ENCODE measurements at places on chromosomes 7 and 10. TPM values are rescaled to one million over a fixed set of nuclear protein-coding genes. Genes with fewer than 3 reads are reported as not detected.

GRCh38 chr7:130708001-130708400, 21.7 kb upstream of the TSGA13 start:
- DNase-seq: no peak

- DNase-seq: no peak
These were observed 86.8 kb upstream of the ZMIZ1 start for GRCh38 chr10:78981970-78982281.

DNA sequence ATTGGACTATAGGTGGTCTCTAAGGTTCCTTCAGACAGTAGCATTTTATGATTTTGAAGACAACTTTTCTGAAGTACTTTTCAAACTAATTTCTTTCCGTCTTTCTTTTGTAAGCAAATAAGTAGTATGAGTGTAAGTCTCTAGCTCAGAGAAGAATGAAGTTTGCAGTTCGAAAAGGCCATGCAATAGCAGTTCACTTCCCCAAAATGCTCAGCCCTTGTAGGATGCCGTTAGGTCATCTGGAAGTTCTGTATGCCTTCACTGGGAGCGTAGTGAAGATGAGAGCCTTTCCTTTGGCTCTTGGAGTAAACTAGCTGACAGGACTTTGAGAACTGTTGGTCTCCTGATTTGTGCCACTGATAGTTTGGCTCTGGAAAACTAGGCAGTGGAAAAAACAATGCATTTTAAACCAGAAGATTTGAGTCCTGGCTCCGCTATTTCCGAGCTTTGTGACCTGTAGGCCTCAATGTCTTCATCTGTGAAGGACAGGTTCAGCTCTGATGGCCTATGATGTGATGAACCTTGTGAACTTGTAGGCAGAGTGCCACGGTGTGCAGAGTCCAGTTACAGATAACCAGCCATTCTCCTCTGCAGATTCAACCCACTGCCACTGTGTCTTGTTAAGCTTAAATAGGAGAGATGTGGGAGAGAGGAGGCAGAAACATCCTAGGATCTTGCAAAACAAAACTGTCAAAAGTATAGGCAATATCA, 18.8 kb downstream of the SGPL1 start:
- DNase-seq: no peak

- DNase-seq: no peak
These were observed 133.3 kb downstream of the ICA1 start for GRCh38 chr7:8128449-8129317.

- peak; percentile 75 for DNase-seq
These were observed 95.2 kb upstream of the GNA12 start for GRCh38 chr7:2939193-2939885.

DNA sequence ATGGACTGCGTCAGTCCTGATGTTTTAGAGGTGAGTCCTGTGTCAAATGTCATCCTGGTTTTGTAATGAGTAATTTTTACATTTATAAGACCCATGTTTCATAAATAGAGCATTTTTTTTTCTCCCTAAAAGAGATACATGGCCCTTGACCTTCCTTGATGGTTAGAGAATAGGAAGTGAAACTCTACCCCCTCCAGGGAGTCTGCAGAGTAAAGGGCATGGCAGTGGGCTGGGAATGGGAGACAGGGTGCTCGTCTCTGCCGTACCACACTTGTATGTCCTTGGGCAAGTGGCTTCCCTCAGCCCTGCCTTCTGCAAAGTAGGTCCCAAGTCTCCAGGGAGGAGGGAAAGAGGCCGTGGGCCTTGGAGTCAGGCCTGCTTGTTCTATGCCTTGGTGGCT, 63.9 kb downstream of the WDFY4 start:
- no peak for DNase-seq

GRCh38 chr7:111593343-111593742, 31.1 kb upstream of the IMMP2L start:
- DNase-seq: no peak

GRCh38 chr7:1248143-1248915, 15.7 kb downstream of the UNCX start:
- DNase-seq: no peak

GRCh38 chr7:38975944-38976392, 1.7 kb upstream of the POU6F2 start:
- no peak for DNase-seq

- no peak for DNase-seq
These were observed 273.8 kb downstream of the RNLS start for GRCh38 chr10:88309365-88309764.

DNA sequence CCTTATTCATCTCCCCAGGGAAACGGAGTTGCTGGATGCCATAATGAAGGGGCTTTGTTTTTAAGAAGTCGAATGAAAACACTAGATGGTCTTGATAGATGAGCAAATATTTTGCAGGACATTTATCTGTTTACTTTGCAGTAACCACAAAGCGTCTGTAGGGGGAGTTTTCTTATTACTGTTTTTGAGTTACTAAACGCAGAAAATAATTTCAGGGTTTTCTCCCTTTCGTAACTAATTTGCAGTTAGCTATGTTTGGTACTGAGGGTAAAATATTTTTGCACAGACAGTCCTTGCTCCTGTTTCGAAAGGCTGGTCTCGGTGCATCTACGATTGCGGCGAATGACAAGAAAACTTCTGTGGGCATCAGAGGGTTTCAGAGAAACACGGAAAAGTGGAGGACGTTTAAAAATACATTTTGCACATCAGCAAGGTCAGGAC, 505.6 kb upstream of the MKI67 start:
- no peak for DNase-seq

- no peak for DNase-seq
These were observed 99.7 kb upstream of the CCDC6 start for GRCh38 chr10:60006062-60006461.

DNA sequence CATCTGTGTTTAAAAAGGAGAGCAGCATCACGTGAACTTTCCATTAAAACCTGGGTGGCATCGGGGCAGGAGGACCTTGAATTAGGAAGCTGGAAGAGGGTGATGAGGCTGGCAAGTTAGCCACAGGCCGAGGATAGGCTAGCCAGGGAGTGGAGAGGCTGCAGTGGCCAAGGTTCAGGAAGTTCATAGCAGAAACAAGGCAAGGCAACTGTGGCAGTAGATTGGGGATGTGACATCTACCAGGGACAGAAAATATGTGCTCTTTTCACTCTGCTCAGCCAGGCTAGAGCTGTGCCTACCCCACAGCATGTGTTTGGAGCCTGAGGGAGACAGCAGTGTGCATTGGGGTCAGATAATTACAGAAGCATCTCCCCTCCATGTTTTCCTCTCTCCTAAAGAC, 2.2 kb upstream of the INPP5F start:
- no peak for DNase-seq

- DNase-seq: no peak
These were observed 61.8 kb upstream of the LRRN3 start for GRCh38 chr7:111029141-111029572.

DNA sequence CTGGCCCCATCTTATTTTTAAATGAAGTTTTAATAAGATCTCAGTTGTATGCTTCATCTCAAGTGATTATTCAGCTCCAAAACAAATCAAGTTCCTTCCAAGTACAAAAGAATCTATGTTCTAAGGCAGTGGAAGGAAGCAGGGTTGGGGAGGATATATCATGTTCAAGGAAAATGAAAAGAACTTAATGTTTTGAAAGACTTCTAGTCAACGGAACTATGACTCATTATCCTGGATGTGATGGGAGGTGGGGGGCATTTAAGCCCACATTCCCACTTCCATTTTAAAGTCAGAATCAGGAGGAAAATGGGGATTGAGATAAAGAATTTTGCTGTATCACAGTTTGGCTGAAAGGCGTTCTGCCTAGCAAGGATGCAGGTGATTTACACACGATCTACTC, 59.4 kb downstream of the FANK1 start:
- DNase-seq: no peak

- DNase-seq: peak; percentile 90
These were observed 76.9 kb downstream of the RNF216 start for GRCh38 chr7:5704534-5704922.

DNA sequence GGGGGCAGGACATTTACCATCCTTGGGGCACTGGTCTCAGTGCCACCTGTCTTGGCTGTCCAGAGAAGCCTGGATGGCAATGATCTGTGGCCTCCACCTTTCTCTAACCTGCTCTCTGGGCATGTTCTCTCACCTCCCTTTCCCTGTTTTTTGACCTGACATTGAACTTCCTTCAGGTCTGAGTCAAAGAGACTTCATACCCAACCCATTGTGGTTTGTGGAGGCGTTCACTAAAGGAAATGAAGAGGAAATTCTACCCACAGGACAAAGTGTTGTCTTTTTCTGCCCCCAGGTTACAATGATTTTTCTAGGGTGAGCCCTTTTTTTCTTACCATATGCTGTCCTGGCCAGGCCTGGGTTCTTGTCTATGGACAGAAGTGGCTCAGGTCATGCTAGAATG, 76.6 kb downstream of the CYP26A1 start:
- DNase-seq: no peak

- no peak for DNase-seq
These were observed 16.4 kb upstream of the FOXK1 start for GRCh38 chr7:4665661-4666060.

- no peak for DNase-seq
These were observed 14.0 kb downstream of the RBP3 start for GRCh38 chr10:47362199-47362598.

DNA sequence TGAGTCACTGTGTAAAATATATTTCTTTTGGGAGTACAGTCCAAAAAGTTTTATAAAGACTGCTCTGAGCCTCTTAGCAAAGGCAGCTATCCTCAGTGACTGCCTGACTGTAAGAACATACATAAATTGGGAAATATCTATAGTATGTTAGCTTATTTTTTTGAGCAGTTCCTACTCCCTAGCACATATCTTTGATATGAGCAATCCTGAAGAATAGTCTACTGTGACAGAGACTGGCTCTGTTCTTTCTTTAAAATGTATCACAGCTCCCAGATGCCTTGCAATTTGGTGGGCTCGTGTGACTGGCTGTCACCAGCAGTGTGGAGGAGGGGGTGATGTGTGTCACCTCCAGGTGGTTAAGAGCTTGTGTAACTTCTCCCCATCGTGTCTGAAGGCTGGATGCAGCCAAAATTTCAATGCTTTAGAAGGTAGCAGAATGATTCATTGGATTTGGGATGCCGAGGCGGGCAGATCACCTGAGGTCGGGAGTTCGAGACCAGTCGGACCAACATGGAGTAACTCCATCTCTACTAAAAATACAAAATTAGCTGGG, 47.9 kb downstream of the MTERF1 start:
- no peak for DNase-seq

GRCh38 chr7:92279396-92280031, 33.7 kb downstream of the ANKIB1 start:
- DNase-seq: no peak

DNA sequence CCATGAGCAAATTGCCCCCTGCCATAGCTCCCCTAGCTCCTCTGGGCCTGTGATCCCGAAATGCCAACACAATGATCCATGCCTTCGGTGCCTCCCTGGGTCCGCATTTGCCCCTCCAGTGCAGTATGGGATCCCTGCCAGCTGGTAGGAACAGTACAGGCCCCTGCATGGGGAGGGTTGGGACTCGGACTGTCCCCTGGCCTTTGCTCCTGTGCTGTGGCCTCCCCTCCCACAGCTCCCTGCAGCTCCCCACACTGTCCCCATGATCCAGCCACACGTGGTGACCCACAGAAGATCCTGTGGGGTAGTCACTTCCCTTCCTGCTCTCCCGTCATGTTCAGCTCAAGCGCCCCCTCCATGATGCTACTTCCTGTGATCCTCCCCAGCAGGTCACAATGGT, 140.3 kb downstream of the MAPK8 start:
- no peak for DNase-seq

DNA sequence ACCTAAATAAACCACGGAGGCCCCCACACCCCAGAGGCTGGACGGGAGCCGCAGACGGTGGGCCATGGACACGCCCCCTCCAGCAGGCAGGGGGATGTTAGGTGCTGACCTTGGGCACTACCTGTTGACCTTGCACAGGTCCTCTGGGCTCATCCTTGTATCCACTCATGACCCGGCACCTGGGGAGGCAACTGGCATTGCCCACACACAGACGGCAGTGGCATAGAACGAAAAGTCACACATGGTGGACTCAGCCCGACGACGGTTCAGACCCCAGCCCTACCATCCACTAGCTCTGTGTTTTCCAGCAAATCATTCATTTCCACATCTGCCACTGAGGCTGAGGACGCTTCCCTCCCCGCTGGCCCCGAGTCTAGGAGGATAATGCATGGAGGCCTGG, 247.7 kb upstream of the PPP2R2D start:
- no peak for DNase-seq

DNA sequence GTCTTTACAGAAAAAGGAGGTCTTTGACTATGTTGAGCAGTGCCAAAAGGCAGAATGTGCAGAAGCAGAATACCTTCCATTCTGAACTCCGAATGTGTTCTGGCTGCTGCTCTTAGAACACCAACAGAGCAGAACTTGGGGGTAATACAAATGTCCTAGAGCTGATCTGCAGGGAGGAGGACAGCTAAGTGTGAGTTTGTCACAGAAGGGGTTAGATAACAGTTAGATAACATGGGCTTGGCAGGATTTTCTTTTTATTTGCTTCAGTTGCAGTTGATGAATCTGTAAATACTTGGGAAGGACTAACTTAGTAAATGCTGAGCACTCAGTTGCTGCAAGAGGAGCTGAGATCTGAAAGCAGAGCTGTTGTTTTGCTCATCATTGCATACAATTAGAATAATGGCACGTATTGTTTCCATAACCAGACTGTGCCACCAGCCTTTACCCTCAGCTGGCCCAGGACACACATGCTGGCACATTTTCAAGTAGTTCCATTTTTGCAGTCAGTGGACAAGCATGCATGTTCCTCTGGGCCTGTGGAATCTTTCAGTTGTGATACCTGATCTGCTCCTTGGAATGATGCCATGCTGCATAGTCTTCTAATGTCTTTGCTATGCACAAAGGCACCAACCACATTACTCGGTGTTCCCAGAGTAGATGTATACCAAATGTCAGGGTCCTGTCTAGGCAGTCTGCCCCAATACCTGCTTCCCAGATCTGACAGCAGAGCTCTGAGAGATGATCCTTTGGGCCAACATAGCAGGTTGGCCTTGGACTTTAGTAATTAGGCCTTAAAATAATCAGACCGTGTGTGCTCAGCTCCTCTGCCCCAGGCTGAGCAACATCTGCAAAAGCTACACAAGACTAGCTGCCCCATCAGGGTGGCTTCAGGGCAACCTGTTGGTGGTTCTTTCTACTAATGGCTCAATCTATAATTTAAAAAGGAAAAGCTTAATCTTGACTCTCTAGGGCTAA, 55.7 kb downstream of the GSDME start:
- no peak for DNase-seq

TMEM236 gene
- 0.88 TPM for total RNA-seq

HKDC1 gene
- total RNA-seq: not detected

NPY4R2 gene
- not detected for total RNA-seq

HMX2 gene
- not detected for total RNA-seq

CPA4 gene
- 107 TPM for total RNA-seq

UCN3 gene
- total RNA-seq: not detected

ZNF117 gene
- total RNA-seq: 12.0 TPM

MARVELD1 gene
- 24.8 TPM for total RNA-seq

PAX4 gene
- total RNA-seq: not detected

LAMTOR4 gene
- 708 TPM for total RNA-seq

GDF2 gene
- not detected for total RNA-seq

GRM3 gene
- not detected for total RNA-seq

Measured in lower leg skin (tissue), 4 donors.